ENCODE measurements at places on chromosomes 1 and 21.

GRCh38 chr1:197692965-197693364 is 82.3 kb downstream of the DENND1B start:
- DNase-seq = peak; percentile 17

DNA sequence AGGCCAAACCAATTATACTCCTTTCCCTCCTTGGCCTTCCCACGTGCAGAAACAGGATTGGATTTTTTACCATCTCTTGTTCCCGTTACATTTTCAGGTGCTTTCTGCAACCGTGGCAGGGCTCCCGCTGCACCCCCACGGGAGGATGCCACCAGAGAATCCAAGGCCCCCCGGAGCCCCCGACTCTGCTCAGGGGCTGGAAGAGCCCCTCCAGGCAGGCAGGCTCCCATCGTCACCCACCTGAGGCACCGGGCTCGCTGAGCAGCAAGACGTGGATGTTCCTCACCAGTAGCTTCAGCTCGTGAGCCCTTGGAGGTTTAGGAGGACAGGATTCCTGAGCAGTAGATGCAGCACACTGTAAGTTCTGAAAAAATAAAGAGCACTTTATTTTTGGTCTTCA is 35.2 kb upstream of the PRDM15 start:
- DNase-seq = no peak

DNA sequence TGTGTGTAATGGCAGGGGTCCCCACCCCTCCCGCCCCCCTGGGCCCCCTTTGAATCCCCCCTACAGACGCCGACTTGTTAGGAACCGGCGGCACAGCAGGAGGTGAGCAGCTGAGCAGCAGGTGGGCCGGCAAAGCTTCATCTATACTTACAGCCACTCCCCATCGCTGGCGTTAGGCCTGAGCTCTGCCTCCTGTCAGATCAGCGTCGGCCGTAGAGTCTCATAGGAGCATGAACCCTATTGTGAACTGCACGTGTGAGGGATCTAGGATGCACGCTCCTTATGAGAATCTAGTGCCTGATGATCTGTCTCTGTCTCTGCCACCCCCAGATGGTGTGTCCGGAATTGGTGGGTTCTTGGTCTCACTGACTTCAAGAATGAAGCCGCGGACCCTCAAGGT is 14.9 kb upstream of the VPS26C start:
- no peak for DNase-seq

DNA sequence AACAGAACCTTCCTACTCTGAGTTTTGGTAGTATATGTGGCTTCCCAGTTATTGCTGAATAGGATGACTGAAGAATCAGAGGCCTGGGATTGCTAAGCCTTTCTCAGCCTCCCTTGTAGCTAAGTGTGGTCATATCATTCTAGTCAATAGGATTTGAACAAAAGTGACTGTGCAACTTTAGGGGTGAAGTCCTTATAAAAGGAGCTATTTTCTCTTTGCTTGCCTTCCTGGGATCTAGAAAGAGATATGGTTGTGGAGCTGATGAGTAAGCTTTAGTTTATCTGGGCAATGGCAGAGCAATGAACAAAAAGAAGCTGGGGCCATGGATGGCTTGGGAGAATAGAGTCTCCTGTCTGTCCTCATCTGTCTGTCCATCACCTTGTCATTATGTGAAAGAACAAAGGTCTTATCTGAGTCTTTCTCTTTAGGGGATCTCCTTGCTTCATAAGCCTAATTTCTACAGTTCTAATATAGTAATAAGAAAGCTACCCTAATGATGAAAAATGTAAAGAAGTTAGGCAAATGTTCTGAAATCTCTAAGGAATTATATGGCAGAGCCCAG is 91.5 kb downstream of the TENT5C start:
- no peak for DNase-seq

GRCh38 chr1:39394598-39394997 is 96.8 kb upstream of the BMP8A start:
- DNase-seq = no peak

DNA sequence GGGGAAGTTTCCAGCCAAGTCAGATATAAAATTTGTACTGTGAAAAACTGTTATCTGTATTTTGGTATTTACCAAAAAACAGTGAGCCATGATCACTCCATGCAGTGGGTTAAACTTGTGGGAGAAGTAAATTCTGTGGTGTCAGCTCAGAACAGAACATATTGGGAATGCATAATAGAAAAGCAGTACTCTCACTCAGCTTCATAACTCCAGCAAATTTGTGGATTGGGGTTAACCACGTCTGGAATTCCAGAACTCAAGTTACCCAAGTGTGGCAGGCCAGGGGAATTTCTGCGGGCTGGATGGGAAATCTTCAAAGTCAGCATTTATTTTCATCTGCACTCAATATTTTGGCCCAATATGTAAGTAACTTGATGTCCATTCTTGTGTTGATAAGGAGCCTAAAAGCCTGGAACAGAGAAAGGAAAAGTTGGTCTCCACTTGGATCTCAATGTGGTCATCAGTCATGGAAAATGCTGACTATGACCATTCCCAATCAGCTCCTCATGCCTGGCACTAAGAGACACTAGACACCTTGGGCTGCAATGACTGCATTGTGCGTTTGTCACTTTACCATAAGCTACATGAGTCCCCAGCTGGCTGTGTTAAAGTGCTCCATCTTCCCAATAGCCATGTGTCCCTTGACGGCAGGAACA is 39.1 kb upstream of the ENAH start:
- DNase-seq = no peak

- DNase-seq = no peak
These were observed 643.0 kb upstream of the ADGRL2 start for GRCh38 chr1:81157686-81158085.

DNA sequence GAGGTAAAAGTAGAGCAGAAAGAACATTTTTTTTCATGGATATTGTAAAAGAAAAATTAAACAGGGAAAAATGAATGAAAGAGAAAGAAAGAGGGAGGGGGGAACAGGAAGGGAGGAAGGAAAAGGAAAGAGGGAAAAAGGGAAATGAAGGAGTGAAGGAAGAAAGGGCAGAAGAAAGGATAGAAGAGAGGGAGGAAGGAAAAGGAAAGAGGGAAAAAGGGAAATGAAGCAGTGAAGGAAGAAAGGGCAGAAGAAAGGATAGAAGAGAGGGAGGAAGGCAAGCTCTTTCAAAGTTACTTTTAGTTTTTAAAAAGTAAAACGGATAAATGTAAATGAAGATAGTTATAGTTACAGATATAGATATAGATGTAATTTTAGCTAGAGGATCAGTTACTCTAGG is 1676.7 kb downstream of the MRPL39 start:
- DNase-seq = no peak

Measured in AG09309 (cell line).